Epithelial cell of prostate (primary cell): ENCODE measurements at places on chromosomes 5 and 9.

- no peak for DNase-seq
Observed at GRCh38 chr5:54083851-54084250, 226.5 kb downstream of the ARL15 start.

GRCh38 chr5:181193656-181194055 is 11.3 kb downstream of the TRIM7 start:
- no peak for DNase-seq

- DNase-seq = peak; percentile 50
Observed at GRCh38 chr9:124659099-124659659, 111.9 kb downstream of the NR6A1 start.

- no peak for DNase-seq
Observed at GRCh38 chr5:105033637-105034400, 1471.2 kb upstream of the NUDT12 start.
